ENCODE measurements at places on chromosomes 3 and 15.

GRCh38 chr3:127637546-127637945 is 8.6 kb downstream of the PODXL2 start:
- DNase-seq = no peak

DNA sequence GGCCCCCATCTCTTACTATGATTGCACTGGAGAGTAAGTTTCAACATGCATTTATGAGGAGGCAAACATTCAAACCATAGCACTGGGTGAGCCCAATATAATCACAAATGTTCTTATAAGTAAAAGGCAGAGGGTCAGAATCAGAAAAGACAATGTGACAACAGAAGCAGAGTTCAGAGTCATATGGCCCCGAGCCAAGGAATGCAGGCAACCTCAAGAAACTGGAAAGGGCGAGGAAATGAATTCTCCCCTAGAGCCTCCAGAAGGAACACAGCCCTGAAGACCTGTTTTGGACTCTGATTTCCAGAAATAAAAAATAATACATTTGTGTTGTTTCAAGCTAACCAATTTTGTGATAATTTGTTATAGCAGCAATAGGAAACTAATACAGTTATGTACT is 81.3 kb upstream of the ABI3BP start:
- no peak for DNase-seq

DNA sequence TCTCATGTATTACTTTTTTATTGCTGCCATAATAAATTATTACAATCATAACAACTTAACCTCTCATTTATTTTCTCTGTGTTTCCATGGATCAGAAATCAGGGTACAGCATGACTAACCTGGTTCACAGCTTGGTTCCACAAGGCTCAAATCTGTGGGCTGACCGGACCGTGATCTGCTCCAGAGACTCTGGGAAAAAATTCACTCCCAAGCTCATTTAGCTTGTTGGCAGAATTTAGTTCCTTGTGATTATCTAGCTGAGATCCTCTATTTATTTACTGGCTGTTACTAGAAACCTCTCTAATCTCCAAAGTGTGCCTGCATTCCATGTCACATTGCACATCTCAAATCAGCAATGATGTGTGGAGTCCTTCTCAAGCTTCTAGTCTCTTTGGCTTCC is 386.6 kb downstream of the DIPK2A start:
- DNase-seq = no peak

DNA sequence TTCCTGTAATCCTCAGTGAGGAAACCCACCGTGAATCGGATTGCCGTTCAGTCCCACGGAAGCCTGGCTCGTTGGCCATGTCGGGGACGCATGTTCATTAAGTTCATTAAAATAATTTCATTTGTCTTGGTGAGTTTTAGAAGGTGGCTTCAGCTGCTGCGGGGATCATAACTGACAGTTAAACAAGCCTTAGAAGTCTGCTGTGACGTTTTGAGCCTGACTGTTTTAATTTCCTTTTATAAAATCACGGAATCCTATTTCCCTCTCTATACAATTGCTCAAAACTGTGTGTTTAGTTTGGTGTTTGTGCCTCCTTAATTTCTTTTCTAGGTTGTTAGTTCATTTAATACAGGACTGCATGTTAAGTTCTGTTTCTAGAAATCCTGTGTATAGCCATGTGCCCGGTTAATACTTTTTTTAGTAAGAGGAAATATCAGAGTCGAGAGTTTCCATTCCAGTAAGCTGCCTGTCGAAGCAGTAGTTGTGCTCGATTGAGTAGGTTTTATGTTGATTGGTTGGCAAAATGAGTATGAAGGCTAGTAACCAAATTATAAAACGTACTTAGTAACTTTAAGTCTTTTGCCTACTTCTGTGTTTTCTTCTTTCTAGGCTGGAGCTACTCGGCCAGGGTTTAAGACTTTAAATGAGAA is 705 bp downstream of the NIPA2 start:
- no peak for DNase-seq

DNA sequence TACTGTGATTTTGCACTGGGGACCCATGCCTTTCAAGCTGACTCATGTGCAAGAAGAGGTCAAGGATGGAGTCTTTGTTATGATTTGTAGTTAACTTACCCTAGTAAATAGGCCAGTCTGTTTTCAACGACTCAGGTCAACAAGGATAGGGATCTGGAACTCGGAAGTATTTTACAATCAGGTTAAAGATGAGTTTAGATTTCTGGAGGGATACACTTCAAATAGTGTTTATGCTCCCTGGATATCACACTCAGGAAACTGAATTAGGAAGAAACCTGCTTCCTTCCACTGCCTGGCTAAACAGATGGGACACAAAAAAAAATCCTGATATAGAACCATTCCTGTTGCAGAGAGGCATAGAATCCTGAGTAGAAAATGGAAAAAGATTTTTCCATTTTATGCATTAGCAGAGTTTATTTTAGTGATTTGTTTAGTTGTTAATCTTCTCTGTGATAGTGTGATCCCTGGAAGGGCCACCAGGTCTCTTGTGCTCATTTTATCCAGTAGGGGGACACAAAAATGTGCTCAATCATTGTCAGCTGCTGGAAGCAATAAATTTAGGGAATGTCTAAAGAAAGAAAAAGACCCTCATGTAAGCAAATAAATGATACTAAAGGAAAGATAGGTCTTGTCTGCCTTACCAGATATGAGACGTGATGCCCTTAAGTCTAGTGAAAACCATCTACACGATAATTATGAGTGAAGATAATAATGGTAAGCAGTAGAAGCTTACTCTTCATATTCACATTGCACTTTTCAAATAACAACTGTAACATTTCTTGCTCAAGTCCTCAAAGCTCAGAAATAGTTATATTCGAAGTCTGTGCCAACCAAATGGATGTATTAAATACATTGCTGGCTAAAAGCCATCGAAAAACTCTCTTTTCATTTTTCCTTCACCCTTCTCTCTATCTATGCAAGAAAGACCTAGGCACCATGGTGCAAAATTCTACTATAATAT is 452.1 kb upstream of the KCNMB2 start:
- DNase-seq = no peak

DNA sequence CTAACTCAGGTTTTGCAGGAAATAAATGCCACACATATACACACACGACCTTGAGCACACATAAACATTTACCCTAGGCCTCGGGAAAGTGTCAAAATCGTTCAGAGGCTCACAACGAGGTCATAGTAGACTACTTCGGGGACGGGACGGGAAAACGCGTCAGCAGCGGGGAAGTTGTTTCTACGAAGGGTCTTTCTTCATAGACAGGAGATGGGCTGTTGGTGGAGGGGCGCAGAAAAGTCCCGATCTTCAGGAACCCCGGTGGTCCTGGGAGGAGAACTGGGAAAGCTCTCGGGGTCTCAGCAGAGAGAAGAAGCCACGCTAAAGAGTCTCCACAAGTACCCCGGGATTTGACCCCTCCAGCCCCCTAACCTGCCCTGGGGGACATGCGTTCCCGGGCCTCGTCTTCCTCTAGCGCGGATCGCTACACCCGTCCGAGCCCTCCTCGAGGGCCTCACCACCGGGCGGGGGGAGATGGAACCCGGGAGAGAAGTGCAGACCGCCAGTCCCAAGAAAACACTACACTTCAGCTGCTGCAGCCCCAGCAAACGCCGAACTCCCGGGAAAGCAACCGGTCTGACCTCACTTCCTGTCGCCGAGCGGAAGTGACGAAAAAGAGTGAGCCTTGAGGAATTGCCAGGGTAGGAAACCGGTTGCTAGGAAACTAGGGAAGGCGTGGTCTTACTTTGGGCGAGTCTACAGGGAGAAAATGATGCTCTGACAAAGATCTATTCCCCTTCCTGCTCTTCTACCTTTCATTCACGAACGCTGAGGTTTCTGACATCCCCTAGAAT is at the start of gene PIK3R4:
PIK3R4 (minus strand) TSS at position 584 of the 794 bp plus-strand sequence. CDS start 1,611 bp downstream, outside the sequence.
- DNase-seq = peak; percentile 92

DNA sequence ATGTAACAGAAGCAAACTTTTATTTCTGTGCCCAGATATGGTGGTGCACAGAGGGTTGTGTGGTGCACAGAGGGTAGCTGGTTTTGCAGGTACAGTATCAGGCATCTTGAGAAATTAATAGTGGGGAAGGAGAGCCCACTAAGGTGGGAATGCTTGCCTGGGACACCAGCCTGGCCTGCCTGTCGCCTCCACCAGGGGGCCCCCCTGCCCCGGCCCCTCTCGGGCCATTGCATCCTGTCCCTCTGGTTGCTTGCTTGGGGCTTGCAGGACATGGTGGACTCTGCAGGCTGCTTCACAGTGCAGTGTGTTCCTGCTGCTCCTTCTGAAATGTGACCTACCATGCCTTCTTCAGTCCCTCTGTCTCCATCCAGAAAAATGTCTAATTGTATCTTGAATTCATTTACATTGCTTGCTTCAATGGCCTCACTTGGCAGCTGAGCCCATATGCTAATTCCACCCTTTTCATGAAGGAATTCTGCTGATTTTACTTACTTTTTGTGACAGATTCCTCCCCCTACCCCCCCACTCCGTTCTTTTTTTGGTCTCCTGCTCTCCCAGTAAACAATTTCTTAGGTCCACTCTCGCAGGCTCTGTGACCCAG is 73.6 kb downstream of the EEFSEC start:
- DNase-seq = peak; percentile 4

- DNase-seq = no peak
Measured at GRCh38 chr3:188537606-188538005, 383.6 kb downstream of the LPP start.

- no peak for DNase-seq
Measured at GRCh38 chr3:155064920-155065319, 15.2 kb upstream of the MME start.

- no peak for DNase-seq
Measured at GRCh38 chr15:33442449-33442848, 131.7 kb downstream of the RYR3 start.

GRCh38 chr3:172647080-172647479 is 63.8 kb downstream of the NCEH1 start:
- no peak for DNase-seq

DNA sequence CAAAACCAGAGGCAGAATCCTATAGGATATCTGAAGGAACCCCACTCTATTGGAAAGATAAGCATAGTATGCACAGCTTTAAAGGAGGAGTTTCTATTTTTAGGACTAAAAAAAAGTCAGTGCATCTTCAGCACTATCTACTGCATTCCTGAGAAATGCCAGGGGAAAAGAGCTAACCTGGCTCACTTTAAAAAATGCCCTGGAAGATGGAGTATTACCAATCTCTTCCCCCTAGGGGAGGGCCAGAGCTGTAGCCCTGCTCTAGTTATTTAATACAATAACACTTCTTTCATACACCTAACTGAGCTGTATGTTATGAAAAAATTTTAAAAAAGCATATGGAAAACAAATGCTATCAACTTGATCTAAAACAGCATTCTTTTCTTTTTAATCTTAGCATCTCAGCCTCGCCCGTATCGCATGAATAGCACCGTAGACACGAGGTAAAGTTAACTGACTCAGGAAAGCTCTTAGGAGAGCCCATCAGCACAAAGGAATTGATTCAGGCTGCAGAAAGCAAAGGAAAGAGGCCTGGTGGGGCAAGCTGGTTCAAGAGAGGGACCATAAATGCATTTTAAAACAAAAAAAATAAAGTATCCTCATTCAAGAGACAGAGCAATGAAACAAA is 50.2 kb downstream of the TGM4 start:
- DNase-seq = no peak

All from effector CD8-positive, alpha-beta T cell (primary cell).